IMR-90 (cell line): ENCODE measurements at places on chromosomes 5 and 9. TPM values are rescaled to one million over a fixed set of nuclear protein-coding genes. Genes with fewer than 3 reads are reported as not detected.

DNA sequence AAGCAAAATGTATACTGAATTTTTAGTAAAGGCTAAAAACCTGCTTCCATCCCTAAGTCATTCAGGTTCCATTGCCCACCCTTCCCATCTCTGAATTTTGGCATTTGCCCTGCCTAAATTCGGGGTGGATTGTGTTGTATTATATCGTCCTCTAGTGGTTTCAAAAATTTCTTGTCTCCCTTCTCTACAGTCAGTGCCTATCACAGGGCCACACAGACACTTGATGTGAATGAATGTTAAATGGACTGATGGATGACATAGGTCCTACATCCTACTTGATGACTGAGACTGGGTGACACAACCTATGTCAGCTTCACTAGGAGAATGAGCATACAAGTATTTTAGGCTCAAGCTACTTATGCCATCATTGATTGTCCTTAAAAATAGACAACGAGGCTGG lies 45.6 kb upstream of the SLC30A5 start:
- no peaks in the 10 kb centered on the region for H3K27me3 ChIP-seq
- H3K27ac ChIP-seq: no peak overlapping the region

- H3K4me3 ChIP-seq: no peak overlapping the region
- DNase-seq: no peak
- H3K27ac ChIP-seq: no peak overlapping the region
- H3K27me3 ChIP-seq: no peaks in the 10 kb centered on the region
- H3K36me3 ChIP-seq: no peaks in the 10 kb centered on the region
These were observed 189.5 kb downstream of the TMEM38B start for GRCh38 chr9:105883847-105884246.

- DNase-seq: peak; percentile 20
- no peaks in the 10 kb centered on the region for H3K36me3 ChIP-seq
- H3K4me1 ChIP-seq: peaks cover 2% of the 10 kb centered on the region; the same call in 1 of the 2 replicates
- peak overlapping the region; percentile 88 for H3K27ac ChIP-seq
- no peaks in the 10 kb centered on the region for H3K27me3 ChIP-seq
These were observed 925 bp downstream of the ABHD17B start for GRCh38 chr9:71909887-71910649.

- peaks cover 10% of the 10 kb centered on the region for H3K36me3 ChIP-seq
- no peak overlapping the region for H3K27ac ChIP-seq
- H3K27me3 ChIP-seq: no peaks in the 10 kb centered on the region
- H3K4me3 ChIP-seq: peak overlapping the region; percentile 86
- DNase-seq: peak; percentile 15
These were observed 3.0 kb downstream of the FEM1C start for GRCh38 chr5:115541611-115542010.

The UNC13B gene
- 12.2 and 14.3 TPM in 2 replicates for total RNA-seq

The CD180 gene
- not detected in 2 replicates for total RNA-seq

The RRAGA gene
- 63.3 and 74.7 TPM in 2 replicates for total RNA-seq

The ITGA2 gene
- total RNA-seq: 83.6 and 93.4 TPM in 2 replicates

The PTGR1 gene
- total RNA-seq: 45.9 and 80.8 TPM in 2 replicates

The MARCHF6 gene
- 55.2 and 71.4 TPM in 2 replicates for total RNA-seq

The CDH6 gene
- 211 and 232 TPM in 2 replicates for total RNA-seq

The SLC1A3 gene
- 0.56 and 1.3 TPM in 2 replicates for total RNA-seq

The RFESD gene
- 2.7 and 3.6 TPM in 2 replicates for total RNA-seq
